ENCODE measurements at places on chromosomes 5 and 9.

- no peak for DNase-seq
Observed at GRCh38 chr9:100011062-100011681, 87.6 kb downstream of the ERP44 start.

DNA sequence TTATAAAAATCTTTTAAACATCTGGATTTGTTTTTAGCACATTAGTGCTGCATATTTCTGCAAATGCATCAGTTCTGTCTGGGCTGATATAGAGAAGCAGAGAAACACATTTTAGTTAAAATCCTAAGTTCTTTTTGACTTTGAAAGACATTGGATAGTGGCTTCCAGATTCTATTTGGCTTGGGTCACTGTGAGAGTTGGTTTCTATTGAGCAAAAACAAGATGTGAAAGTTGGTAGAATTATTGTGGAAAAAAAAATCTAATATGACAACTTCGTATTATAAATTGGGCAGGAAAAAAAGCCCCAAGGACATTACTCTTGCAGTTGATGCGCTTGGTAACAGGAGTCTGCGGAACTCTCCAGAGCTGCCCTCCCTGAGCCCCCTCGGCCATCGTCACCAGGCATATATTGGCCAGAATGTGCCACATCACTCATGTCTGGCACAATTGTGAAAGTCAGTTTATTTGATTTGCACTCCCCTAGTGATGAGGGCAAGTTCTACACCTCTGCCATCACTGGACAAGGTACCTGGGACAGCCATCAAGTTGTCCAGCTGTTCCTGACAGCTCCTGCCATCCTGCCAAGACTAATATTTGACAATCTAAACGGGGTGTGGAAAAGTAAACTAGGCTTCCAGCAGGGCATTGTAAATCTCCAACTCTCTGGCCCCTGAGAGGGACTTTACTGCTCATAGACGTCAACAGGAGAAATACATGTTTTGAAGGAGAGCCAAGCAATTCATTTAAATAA is 334.5 kb downstream of the TENT4A start:
- DNase-seq: no peak

DNA sequence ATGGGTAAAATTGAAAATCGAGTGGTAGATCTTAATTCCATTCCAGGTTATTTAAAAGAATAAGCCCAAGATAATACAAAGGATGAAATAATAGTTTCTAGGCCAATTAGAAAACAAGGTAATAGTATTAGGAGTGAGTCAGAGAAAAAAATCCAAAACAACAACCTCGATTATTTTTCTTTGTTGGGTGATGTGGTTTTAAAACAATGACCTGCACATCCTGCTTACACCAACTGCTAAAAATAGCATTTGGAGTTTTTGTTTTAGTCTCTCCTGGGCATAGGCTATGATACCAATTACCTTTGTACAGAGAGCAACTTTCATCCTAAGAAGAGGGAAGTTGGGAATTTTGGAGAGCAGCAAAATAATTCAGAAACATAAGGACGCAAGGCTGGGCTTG is 101.7 kb upstream of the MYO10 start:
- DNase-seq: no peak

DNA sequence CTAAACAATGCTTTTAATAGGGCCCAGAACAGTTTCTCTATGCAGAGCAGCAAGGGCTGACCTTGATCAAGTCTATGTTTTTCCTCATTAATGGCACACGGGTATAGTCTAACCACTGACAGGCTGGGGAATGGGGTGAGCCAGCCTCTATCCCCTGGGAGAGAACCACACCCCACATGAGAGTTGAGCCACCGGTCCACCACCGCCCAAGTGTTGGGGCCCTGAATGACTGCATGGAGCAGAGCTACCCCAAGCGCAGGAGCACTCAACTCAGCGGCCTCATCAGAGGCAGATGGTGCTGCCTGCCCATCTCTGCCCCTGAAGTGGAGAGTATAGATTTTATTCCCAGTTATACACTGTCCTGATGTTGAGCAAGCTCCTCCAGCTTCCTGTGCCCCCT is 247.9 kb upstream of the IRX1 start:
- DNase-seq: no peak

DNA sequence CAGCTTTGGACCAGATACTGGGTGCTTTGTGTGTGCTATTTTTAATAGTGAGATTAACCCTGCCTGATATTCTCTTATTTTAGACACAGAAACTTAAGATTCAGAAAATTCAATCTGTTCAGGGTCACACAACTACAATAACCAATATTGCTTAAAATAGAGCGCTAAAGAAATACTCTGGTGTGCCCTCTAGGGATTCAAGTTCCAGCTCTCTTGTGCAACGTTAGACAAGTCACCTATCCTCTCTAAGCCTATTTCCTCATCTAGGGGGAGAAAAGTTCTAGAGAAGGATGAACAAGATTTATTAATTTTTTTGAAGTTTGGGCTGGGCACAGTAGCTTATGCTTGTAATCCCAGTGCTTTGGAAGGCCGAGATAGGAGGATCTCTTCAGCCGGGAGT is 2.1 kb upstream of the SCAI start:
- DNase-seq: no peak

- no peak for DNase-seq
Observed at GRCh38 chr5:33629999-33630398, 189.2 kb downstream of the TARS1 start.

DNA sequence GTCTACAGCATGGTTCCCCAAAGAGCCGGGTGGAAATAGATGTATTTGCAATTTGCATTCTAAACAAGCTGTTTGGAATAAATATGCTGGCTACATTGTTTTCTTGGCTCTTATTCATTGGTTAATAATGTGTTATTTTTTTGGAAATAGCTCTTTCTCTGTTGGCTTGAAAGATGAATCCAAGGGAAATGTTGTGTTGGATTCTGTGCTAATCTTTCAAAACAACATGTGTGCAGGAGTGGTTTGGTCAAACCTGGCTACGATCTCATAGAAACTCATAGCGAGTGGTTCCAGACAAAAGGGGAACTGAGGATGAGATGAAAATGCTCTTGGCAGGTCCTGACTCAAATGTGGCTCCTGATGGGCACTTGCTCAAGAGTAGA is 63.7 kb upstream of the CXCL14 start:
- no peak for DNase-seq

DNA sequence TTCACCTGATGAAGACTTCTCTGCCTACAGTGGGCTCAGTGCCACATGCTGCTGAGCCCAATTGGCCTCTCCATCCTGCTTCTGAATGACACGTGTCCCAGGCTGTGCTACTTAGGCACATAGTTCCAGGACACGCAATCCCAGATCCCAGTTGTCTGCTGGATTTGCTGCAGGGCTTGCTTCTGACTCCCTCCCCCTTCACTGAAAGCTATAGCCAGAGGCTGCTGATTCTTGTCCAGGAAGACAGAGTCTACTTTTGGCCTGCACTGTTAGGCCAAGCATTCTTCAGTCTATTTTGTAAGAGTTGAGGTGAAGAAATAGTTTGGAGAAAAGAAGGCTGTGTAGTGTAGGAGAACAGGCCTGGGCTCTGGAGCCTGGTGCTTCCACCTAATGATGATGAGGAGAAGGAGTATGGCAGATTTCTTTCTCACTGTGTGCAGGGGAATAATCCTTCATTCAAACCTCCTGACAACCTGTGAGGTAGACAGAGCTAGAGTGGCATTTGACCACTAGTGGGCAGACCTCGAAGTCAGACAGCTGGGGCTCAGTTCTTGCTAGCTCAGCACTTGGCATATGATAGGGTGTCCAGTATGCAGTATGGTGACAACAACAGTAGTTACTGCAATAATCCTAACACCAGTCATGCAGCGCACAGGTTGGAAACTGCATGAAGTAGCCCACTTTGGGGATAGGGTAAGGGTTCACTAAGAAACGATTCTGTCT is 19.5 kb upstream of the ASPN start:
- no peak for DNase-seq

DNA sequence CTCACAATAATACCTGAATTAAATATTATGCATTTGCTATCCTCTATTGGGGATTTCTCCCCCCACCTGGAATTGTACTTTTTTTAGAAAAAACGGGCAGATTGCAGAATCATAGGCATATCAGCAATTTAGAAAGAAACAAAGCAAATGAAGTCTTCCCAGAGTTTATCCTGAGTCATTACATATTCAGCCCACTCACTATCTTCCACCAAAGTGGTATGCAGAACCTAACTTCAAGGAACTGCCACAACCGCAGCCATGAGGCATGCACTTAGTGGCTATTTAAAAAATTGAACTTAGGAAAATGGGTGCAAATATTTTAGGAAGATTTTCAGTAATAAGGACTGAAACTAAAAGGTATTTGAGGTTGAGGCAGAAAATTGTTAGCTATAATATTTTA is 48.6 kb downstream of the UBAP1 start:
- DNase-seq: no peak

DNA sequence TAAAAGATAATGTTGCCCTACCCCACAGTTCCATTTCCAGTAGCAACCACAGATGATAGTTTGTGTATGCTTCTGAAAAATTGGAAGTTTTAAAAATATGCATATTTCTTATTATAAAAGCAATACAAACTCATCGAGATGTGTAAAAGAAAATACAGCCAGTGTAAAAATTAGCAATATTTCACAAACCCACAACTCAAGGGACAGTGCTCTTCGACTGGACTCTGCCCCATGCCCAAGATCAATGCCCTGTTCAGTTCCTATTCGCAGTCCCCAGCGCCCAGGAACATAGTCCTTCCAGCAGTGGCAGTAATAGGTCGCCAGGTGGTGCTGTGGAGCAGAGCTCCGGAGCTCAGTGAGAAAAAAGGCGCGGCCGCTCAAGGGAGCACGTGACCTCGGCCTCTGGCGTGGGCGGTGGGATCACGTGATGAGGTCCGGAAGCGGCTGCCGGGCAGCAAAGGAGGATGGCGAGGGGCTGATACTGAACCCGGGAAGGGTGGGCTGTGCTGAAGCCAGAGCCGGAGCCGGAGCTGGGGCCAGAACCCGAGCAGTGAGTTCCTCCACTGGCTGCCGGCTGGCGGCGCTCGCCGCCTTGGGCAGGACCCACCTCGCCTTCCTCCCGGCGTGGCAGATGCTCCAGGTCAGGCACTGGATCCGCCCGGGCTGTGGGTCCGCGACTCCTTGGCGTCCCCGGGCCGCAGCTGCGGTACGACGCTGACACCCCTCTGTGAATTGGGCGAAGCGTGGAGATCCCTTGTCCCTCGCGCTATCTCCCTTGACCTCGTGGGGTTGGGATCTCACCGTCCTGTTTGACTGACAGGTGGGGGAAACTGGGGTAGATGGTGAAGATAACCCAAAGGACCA is at the start of gene SLC36A1:
SLC36A1 (plus strand) TSS at position 430 of the 864 bp plus-strand sequence. CDS start 11,190 bp downstream, outside the sequence.
- peak; percentile 33 for DNase-seq

GRCh38 chr5:150731669-150732242 is 27.1 kb downstream of the DCTN4 start:
- DNase-seq: no peak

DNA sequence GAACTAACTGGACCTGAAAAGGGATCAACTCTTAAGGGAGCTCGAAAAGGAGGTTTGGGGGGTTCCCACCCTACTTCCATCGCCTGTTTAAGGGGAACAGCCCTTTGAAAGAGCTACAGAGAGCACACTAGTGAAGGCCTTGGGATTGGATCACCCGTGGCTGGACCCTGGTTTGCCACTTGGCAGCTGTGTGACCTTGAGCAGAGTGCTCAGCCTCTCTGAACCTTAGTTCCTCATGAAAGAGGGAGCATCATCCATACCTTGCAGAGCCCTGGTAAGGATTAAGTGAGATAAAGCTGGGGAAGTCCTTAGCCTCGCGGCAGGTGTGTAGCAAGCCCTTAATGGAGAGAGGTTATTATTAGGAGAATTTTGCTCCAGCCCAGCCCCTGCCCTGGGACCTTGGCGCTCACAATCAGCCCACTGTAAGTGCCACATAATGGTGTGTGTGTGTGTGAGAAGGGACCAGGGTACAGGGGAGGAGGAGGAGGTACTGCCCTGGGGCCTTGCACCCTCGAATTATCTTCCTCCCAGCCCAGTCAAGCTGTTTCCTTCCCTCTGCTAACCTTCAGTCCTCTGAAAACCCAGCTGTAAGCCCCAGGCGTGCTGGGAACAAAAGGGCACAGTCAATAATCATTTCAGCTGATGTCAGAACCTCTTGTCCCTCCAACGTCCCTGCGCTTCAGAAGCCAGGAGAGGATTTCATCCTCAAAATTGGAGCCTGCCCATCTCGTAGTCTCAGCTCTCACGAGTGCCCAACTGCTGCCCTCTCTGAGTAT is 42.9 kb downstream of the FOXI1 start:
- DNase-seq: no peak

DNA sequence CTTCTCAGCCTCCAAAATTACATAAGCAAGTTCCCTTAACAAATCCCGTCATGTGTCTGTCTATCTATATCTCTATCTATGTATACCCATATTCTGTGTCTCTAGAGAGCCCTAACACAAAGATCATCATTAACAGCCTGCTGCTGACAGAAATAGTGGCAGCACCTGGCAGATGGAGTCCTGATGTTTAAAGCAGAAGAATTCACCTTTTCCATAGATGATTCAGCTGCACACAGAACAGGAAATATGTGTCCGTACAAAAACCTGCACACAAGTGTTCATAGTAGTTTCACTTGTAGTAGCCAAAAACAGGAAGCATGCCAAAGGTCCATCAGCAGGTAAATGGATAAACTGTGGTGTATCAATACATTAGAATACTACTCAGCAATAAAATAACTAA is 45.0 kb upstream of the ACO1 start:
- DNase-seq: no peak

- no peak for DNase-seq
Observed at GRCh38 chr5:55577353-55578060, 42.7 kb upstream of the PLPP1 start.

- DNase-seq: no peak
Observed at GRCh38 chr9:33459115-33459514, 11.7 kb upstream of the AQP3 start.

DNA sequence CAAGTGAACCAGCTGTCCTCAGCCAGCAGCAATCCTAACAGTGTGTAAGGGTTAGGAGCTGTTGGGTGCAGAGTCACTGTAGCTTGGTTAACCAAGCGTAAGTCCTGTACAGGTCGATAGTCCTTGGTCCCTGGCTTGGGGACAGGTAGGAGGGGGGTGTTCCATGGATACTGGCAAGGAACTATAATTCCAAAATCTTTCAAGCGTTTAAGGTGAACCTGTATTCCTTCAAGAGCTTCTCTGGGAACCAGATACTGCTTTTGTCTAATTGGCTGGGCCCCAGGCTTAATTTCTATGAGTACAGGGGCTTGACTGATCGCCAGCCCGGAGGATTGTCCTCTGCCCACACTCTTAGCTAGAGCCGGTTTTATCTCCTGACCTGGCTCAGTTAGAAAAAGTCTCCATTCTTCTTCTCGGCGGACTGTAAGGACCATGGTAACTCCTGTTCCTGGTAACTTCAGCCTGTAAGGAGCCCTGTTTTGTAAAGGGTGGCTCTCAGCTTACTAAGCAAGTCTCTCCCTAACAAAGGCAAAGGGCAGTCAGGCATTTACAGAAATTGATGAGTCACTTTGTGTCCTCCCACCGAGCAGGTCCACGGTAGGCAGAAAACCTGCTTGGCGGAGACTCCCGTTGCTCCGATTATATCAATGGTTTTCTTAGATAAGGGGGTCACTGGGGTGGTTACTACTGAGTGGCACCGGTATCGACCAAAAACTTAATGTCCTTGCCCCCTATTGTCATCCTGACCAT is 6.0 kb upstream of the ZNF354C start:
- DNase-seq: no peak

GRCh38 chr5:107980923-107981692 is 310.4 kb upstream of the EFNA5 start:
- DNase-seq: no peak

GRCh38 chr5:3526551-3527185 is 69.0 kb upstream of the IRX1 start:
- no peak for DNase-seq

- DNase-seq: no peak
Observed at GRCh38 chr5:147782110-147783028, at the start of gene JAKMIP2. Gene JAKMIP2 (minus strand): TSS chr5:147782728. CDS start chr5:147671806, 110,922 bp downstream.
